Stimulated activated CD4-positive, alpha-beta T cell treated with anti-CD3 and anti-CD28 coated beads, TNF-alpha, amount 100 ng/mL, for 1 hour (primary cell): ENCODE measurements at places on chromosomes 7 and 10.

GRCh38 chr7:131249003-131249402, 78.7 kb upstream of the MKLN1 start:
- no peak for DNase-seq

GRCh38 chr7:86949052-86949778, 110.2 kb downstream of the ELAPOR2 start:
- DNase-seq, result no peak

DNA sequence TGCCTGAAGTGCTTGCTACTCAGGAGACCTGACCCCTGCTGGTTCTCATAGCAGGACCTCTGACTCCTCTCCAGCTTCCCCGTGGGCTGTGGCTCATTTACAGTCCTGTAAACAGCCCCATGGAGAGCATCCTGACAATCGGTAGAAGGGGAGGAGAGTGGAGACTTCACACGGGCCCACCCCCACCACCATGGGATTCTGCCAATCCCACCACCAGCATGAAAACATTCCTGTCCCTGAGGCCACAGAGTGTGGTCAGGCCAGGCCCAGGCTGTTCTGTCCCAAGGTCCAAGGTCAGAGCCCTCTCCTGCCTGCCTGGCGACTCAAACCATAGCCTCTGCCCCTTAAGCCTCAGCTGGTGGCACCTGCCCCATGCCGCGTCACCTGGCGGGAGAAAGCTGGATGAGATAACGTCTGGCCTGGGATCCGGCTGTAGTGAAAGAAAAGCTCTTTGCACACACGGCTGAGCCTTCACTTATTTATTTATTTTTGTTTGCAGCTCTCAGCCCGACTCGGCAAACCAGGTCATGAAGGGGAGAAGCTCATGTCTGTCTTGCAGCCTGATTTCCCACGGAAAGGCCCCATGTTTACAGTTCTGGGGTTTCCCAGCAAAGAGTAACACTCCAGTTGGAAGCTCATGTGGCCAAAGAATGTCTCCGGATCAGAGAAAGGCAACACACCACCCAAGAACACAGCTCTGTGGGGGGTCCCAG, 293.6 kb upstream of the ZMIZ1 start:
- DNase-seq, result no peak

DNA sequence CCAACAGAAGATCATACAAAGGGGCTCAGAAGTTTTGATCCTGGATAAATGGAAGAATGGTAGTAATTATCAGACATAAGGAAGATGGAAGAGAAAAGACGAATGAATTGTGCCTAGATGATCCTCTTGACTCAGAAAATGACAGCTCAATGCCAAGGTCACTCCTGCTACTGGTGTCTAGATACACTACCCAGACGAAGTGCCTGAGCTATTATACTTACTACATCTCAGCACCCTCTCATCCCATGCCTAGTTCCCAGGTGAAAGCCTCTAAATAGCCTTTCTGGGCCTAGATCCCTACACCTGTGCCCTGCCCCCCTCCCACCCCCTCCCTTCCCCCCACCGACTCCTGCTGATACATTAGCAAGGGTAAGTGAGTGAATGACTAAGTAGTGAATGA, 25.5 kb downstream of the PDE1C start:
- DNase-seq, result no peak

GRCh38 chr10:121501796-121502195, 96.4 kb downstream of the FGFR2 start:
- no peak for DNase-seq

GRCh38 chr10:94803307-94803706, 40.8 kb downstream of the CYP2C19 start:
- no peak for DNase-seq

- DNase-seq, result no peak
Observed at GRCh38 chr10:104809288-104810090, 168.4 kb downstream of the SORCS3 start.

- no peak for DNase-seq
Observed at GRCh38 chr10:61987951-61988379, 86.5 kb downstream of the ARID5B start.

DNA sequence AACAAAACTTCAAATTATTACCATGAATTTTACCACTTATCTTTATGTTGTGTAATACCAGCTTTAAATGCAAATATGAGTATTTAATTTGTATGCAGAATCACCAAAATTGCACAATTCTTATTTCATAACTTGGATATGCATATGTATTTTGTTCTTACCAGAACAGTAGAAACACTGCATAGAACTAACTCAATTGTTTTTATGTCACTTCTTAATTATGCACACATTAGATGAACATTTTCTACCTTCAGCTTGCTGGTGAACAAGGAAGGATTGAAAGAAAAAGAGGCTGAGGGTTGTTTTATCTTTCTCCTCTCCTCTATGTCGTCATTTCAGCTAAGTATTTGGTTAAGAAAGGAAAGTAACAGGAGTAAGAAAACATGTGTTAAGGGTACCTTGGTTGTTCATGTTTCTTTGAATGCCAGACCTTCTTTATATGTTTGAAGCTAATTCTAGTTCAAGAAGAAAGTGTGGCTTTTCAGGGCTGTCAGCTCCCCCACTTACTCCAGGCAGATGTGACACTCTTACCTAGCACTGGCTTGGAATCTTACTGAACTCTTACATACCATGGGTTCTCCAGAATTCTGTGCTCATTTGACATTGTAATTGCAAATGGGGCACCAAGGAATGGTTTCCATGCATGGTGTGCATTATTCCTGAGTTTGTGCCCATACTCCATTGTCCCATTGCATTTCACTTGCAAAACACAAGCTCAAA, 148.5 kb downstream of the TSPAN12 start:
- no peak for DNase-seq

- DNase-seq, result no peak
Observed at GRCh38 chr10:131180740-131181415, 130.6 kb downstream of the TCERG1L start.

- DNase-seq, result no peak
Observed at GRCh38 chr7:95601316-95601715, 5.0 kb upstream of the PDK4 start.

- DNase-seq, result no peak
Observed at GRCh38 chr7:111750228-111750627, 187.9 kb upstream of the IMMP2L start.

DNA sequence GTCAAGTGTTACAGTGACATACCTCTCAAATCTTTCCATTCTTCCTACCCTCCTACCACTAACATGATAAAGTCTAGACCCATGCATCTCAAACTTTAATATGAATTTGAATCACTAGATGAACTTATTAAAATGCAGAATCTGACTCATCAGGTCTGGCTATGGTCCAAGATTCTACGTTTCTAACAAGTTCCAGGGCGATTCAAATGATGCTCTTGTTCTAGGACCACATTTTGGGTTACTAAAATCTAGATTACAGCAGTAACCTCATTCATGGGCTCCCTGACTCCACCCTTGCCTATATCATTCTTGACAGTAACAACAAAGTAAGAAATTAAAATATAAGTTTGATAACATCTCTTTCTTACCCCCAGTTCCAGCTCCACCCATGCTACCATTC, 124.8 kb upstream of the LSM8 start:
- DNase-seq, result no peak

GRCh38 chr10:75050149-75050919, 61.1 kb upstream of the SAMD8 start:
- DNase-seq, result no peak

DNA sequence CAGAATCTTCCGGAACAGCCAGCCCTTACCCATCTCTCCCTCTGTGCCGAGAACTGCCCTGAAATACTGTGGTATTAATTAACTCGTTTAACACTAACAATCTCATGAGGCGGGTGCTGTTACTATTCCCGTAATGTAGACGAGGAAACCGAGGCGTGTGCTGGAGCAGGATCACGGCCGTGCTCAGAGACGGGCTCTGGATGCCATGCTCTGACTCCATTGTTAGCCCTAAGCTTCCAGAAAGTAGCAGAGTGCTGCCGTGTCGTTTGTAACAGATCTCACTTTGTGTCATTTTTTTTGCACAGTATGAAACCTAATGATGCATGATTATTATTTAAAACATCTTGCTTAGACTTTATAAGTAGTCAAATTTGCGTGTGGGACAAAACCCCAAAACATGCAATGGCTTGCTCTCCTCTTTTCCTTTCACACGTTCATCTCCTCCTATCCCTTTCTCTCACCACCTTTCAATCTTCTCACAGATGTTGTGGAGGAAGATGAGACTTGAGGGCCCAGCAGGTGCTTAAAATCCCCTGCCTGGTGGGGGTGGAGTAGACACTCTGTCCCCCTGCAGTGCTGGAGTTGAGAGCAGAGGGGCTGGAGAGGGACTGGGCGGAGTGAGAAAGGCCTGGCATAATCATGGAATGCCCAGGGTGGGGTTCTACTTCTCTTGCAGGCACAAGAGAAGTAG, 482 bp upstream of the ACTR3C start:
- no peak for DNase-seq

- DNase-seq, result no peak
Observed at GRCh38 chr10:96685306-96685705, 35.0 kb downstream of the PIK3AP1 start.

- DNase-seq, result no peak
Observed at GRCh38 chr7:20299145-20299544, 31.6 kb upstream of the ITGB8 start.

GRCh38 chr7:1920266-1920681, 250.2 kb downstream of the ELFN1 start:
- no peak for DNase-seq

DNA sequence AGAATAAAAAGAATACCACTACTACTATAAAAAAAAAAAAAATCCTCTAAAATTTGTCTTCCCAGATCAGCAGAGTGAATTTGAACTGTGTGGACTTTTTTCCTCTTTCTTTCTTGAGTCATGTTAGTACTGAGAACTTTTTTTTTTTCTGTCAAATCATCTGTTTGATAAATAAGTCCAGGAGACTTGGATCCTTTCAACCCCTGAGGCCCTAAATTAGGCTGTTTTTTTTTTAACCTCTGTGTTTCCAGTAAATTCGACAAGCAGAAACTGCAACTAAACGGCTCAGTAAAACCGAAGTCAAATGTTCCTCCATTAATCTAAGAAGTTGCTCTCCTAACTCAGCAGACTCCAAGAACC, 2.7 kb downstream of the MAP3K8 start:
- DNase-seq, result no peak

GRCh38 chr7:23443974-23444373, 26.3 kb downstream of the IGF2BP3 start:
- no peak for DNase-seq

DNA sequence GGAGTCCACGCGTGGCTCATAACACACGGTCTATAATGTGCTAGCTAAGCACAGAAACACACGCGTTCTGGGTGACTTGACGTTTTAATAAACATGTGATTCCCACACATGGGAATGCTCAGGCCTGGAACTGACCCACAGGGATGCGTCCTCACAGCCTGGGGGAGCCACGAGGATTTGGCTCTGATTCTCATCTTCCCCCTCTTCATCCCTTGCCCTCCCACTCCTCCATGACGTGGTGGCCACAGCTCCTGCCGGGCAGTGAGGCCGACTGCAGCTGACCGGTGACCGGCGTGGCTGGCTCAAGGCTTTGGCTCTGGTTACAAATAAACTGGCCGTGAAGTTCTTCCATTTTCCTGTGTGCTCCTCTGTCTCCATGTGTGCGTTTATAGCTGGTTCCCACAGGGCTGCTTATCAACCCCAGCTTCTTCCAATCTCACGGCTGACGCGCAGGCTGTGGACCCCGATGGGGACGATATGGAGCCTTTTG, 40.9 kb upstream of the KLF6 start:
- DNase-seq, result no peak
